ENCODE measurements at places on chromosomes 5 and 9.

DNA sequence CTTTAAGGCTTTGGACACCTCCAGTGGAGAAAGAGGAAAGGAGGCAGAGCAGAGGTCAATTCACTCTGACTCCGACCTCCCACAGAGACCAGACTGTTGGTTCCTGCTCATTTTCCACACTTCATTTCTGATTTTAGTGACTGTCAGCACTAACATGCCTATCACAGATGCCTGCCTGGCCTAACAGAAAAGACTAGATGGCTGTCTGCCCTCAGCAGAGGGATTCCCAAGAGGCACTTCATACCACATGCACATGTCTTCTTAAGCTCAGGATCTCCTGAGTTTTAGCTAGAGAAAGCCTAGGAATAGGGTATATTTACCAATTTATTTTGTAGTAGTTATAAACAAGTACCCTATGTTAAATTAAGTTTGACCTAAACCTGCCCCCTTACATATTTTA is 336.0 kb downstream of the ENC1 start:
- no peak for DNase-seq

DNA sequence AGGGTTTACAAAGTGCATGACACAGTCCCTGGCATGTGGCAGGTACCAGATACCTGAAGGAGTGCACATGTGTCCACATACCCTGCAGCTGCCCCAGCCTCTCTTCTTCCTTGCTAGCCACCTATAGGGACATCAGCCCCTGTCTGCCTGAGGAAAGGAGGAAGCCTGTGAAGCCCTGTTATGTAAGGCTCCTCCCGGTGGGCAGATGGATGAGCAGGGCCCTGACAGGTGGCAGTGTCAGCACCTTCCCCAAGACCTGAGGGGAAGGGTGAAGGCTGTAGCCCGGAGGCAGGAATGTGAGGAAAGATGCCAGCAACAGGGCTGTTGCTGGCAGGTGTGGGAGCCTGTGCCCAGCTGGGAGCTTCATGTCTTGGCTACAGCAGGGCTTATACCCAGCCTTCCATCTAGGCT is 21.7 kb downstream of the TCF7 start:
- no peak for DNase-seq

GRCh38 chr5:685262-686171 is 7.6 kb downstream of the TPPP start:
- no peak for DNase-seq

- DNase-seq: peak; percentile 69
Measured at GRCh38 chr5:112878760-112879159, 17.7 kb downstream of the SRP19 start.

GRCh38 chr5:965604-966344 is 42.8 kb upstream of the NKD2 start:
- DNase-seq: no peak

DNA sequence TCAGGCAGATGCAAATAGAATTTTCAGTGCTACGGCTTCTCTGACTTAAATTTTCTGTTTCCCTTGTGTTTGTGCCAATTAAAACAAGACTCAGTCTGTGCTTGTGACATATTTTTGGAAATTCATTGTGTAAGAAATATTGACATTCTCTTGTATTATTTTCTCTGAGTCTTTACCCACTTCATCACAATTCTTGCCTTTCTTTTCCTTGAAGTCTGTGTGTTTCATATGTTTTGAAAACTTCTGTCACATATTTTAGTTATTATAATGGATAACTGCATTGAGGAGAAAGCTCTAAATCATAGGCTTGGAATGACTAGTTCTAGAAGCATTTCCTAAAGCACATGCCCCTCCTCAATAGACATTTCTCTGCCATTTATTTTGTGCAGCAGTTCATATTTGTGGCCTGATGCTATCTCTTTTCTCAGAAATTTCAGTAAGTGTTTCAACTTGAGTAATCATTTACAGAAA is 206.6 kb downstream of the PALM2AKAP2 start:
- peak; percentile 62 for DNase-seq

GRCh38 chr5:87069974-87070608 is 197.6 kb upstream of the RASA1 start:
- DNase-seq: peak; percentile 55

- no peak for DNase-seq
Measured at GRCh38 chr5:128477944-128478343, 60.1 kb downstream of the FBN2 start.

DNA sequence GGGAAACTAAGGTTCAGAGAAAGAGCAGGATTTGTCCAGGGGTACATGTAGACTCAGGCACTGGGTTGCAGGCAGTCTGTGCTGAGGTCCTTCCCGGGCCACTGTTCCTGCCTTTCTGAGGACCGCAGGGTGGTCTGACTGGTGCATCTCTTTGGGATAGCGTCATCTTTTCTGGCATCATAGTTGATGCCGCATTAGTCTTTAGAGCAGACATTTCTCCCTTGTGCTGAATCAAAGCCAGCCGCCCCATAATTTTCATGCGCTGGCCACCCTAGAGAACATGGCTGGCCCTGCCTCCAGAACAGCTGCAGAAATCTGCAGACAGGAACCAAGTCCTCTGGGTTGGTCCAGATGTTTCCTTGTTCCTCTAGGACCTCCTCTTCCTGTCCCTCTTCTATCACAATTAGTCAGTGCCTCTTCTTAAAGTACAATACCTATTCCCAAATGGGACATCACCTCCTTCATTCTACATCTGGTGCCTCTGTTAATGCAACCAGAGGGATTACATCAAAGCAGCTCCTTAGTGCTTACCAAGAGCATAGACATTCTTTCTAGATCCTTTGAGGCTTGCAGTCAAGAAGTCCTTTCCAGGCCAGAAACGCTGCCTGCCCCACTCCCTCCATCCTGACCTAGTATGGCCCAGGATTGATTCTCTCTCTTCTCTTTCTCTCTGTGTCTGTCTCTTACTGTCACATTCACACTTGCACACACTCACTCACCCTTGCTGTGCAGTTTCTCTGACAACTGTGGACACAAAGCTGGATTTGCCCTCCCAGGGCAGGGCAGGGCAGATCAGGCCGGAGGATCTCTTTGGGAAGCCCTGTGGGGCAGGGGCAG is 42.0 kb upstream of the ORM1 start:
- DNase-seq: no peak

GRCh38 chr5:174947548-174947947 is 223.2 kb downstream of the MSX2 start:
- DNase-seq: peak; percentile 36

GRCh38 chr5:72298711-72299110 is 21.3 kb downstream of the MRPS27 start:
- no peak for DNase-seq

- no peak for DNase-seq
Measured at GRCh38 chr9:115192835-115193525, 75.0 kb upstream of the TNC start.

DNA sequence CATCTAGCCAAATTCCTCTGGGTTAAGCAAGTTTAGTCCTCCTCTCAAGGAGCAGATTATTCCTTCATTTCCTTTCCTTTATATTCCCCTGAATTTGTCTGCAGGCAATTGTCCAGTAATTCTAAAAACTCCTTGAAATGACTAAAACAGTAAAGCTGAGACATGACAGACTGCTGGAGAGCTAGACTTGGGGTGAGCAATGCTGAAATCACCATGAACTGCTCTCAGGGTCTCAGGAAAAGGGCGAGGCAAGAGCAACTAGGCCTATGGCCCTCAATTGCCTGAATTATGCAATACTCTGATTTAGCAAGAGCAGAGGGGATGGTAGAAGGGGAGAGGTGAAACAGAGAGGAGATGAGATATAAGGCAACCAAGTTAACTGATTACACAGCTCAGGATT is 172.9 kb upstream of the NREP start:
- peak; percentile 87 for DNase-seq
